Epithelial cell of esophagus (primary cell): ENCODE measurements at places on chromosomes 16 and 17.

DNA sequence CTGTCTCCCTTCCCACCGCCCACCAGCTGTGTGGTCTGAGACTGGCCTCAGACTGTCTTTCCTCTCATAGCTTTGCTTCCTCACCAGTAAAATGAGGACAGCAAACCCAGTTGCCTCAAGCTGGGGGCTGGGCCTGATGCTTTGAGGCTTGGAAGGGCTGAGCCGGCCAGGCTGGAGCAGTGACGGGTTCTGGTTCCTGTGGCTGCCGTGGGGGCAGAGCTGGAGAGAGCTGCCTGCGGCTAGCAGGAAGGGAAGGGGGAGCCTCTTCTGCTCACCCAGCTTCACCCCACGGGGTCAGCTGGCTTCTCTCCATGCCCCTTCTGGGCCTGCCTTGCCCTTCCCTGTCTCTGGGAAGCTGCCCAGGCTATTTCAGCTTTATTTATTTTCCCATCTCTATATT is 23.7 kb downstream of the LASP1 start:
- DNase-seq, result no peak

- DNase-seq, result no peak
Observed at GRCh38 chr16:6362321-6362720, 970.3 kb upstream of the RBFOX1 start.

DNA sequence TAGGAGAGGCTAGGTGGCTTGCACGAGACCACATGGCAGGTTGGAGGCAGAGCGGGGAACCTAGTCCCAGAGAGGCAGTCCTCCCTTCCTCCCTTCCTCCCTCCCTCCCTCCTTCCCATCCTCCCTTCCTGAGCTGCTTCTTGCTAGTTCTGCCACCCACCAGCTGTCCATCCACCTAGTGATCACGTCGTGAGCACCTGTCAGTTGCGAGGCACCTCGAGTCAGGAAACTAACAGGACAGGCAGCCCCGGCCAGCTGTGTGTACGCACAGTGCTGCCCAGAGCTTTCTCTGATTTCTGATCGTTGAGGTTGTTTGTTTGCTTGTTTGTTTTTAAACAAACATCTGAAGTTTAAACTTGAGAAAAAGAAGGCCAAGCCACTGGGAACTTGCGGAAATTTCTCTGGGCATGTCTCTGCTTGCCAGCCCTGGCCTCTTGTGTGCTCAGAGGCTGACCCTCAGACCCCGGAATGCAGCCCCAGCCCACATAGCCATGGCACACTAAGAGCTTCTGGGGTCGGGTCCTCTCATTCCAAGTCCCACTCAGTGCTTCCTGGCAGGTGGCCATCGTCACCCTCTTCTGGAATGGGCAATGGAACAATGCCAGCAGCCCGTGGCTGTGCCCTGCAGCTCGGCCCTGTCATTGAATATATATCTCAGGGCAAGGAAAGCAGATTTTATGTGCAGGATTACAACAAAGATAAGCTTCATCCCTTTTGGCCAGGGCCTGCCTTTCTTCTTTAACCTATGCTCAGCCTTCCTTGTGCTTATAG is 174.0 kb downstream of the KATNIP start:
- peak; percentile 23 for DNase-seq

GRCh38 chr17:78840530-78840779 is 159 bp downstream of the USP36 start:
- DNase-seq, result no peak

GRCh38 chr17:63497708-63498483 is 21.0 kb downstream of the ACE start:
- peak; percentile 35 for DNase-seq

- DNase-seq, result no peak
Observed at GRCh38 chr17:83118071-83118841, 38.8 kb downstream of the METRNL start.

- DNase-seq, result no peak
Observed at GRCh38 chr16:75380870-75381269, 52.4 kb downstream of the CFDP1 start.

DNA sequence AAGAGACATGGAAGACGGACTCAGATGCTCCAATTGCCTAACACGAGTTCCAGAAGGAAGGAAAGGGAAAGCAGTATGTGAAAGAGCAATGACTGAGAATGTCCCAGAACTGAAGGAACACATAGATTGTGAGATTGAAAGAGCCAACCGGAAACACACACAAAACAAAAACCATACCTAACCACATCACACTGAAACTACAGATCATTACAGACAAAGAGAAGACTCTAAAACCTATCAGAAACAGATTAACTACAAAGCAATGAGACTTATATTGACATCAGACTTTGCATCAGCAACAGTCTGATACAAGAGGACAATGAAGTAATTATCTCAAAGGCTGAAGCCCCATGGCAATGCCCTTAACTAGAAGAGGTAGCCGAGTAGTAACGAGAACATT is 45.6 kb upstream of the CLEC18B start:
- no peak for DNase-seq

DNA sequence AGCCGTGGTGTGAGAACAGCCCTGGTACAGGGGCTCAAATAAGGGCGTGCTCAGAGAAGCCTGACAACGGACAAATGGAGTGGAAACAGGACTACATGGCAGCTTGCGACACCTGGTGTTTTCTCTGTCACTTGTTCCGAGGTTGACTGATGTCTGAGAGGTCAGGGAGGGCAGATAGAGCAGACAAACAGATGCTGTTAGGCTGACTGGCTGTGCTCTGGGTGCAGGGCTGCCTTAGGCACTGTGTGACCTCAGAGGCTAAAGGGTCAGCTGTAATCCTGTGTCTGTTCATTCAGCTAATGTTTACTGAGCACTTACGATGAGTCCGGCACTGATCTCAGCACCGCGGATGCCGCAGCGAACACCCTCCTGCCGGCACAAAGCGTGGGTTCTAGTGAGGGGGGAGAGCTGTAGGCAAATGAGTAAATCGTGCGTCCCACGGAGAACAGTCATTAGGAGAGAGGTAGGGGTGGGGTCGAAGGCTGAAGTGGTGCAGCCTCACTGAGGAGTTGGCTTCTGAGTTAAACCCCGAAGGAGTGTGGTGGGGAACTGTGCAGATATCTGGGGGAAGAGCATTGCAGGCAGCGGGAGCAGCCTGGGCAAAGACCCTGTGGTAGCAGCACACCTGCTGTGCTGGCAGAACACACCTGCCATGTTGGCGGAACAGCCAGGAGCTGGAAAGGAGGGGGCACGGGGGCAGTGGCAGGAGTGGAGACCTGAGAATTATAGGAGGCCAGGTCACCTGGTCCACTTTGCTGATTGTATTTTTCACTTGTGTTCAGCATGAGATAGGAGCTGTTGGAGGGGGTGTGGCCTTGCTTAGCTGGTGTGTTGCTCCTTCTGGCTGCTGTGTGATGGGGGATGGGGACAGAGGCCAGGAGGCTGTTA is 35.0 kb downstream of the GPT2 start:
- no peak for DNase-seq

DNA sequence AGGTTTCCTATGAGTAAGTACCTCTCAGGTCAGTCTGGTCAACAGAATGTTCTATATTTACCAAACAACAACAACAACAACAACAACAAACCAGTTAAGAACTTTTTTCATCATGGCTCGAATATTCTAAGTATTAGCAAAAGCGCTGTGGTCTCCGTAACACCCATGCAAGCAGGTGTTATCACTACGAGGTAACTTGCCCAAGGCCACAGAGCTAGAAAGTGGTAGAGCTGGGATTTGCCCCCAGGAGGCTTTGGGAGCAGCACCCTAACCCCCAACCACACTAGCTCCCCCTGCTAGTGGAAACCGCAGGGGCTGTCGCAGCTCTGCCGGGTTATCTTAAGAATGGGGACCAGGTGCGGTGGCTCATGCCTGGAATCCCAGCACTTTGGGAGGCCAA is 23.9 kb upstream of the C16orf74 start:
- no peak for DNase-seq

DNA sequence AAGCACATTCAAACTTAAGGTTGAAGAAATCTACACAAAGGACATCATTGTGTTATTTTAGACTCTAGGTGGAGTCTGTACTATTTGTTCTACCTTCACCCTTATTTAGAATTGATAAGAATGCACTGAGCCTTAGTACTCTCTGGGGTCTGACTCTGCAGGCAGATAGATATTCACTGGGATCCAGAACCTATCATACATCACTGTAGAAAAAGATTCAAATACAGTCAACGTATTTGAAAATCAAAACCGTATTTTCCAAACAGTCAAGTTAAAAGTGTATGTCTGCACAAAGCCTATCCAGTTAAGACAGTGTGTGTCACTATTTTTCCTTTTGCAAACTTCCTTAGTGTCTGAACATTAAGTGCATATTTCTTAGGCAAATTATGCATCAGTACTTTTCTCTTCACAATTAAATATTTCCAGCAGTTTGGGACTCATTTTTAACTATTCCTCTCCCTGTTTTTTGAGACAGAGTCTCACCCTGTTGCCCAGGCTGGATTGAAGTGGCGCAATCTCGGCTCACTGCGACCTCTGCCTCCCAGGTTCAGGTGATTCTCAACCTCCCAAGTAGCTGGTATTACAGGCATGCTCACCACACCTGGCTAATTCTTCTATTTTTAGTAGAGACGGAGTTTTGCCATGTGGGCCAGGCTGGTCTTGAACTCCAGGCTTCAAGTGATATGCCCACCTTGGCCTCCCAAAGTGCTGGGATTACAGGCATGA is 22.3 kb downstream of the MOSMO start:
- DNase-seq, result no peak

GRCh38 chr16:86575754-86576557 is 2.4 kb upstream of the FOXL1 start:
- peak; percentile 94 for DNase-seq

DNA sequence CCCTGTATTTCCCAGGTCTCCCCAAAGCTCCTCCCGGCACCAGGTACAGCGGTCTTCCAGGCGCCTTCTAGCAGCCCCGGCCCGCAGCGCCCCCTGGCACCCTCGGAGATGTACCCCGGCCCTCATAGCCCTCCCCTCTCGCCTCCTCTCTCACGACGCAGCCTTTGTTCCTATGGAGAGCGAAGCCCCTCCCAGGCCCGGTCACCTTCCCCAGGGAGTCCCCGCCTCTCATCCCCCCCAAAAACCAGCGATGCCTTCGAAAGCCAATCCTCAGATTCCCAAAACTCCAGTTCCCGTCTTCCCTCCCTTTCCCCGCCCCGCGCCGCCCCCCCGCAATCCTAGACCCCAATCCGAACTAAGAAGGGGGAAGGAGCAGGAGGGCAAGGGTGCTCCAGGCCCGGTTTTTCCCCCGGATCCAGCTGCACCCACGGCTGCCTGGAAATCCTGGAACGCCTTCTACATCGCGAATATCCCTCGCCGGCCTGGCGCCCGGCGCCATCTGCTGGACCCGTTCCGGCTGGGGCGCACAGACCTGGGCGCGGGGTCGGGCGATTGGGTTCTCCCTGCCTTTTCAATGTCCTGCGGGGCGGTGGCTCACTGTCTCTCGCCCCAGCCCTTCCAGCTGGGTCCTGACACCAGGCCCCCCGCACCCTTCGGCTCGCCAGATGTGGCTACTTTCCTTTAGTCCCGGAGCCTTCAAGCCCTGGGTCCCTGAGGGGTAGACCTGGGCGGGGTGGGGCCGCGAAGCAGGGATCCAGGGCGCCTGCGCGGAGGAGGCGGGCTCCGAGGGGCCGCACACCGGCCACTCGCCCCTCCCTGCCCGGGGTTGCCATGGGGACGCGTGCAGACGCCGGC is at the start of gene DNAH2:
DNAH2 (plus strand) TSS at position 844 of the 855 bp plus-strand sequence. CDS start 1,991 bp downstream, outside the sequence.
- peak; percentile 92 for DNase-seq

DNA sequence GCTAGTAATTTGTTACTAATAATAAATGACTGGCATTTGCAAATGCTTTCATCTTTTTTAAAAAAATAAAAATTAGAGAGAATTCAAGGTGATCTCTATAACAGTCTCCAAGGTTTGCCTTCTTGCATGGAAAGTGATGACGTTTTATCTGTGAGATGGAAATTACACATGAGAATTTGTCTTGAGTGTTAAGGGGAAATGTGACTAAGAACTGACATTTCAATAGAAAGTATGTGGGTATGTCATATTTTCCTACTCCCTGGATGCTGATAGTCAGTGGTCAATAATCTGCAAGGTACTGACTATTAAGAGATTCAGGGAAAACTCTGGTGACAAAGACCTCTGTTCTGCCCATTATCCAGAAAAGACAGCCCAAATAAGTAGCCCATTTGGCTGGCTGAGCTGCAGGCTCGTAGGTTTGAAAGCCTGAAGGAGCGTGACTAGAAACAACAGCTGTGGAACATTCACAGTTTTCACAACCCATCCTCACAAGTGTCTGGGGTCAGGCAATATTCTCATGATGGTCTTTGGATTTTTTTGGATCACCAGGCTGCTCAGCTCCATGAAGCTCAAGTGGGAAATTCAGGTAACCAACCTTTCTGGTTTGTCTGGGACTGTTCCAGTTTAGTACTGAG is 49.7 kb upstream of the WSCD1 start:
- no peak for DNase-seq

DNA sequence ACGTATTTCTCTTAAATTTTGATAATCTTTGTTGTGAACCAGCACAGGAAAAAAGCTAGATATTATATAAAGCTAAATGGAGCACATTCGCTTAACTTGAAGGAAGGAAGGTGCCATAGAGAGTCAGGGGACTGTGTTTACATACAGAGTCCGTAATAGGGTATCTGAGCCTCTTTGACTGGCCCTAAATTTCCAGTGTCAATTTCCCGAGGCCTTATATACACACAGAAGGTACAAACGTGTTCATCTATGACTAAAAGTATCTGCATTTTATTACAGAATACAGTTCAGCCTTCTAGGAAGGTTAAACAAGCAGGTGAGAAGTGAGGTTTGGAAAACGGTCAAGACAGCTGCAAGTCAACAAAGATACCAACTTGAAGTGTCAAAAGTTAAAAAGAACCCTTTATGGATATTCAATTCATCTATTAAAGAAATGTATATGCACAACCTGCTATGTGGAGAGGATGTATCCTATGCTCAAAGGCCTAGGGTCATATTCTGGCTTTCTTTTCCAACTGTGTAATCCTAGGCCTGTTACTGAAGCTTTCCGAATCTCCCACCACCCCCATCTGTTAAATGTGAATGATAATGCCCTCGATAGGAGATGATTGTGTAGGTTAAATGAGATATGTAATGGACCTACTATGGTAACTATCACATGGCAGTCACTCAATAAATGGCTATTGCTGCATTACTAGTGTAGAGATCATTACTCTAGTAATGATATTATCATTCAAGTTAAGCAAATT is 263.7 kb upstream of the MAF start:
- no peak for DNase-seq

GRCh38 chr16:62711797-62712196 is 675.6 kb upstream of the CDH8 start:
- no peak for DNase-seq

DNA sequence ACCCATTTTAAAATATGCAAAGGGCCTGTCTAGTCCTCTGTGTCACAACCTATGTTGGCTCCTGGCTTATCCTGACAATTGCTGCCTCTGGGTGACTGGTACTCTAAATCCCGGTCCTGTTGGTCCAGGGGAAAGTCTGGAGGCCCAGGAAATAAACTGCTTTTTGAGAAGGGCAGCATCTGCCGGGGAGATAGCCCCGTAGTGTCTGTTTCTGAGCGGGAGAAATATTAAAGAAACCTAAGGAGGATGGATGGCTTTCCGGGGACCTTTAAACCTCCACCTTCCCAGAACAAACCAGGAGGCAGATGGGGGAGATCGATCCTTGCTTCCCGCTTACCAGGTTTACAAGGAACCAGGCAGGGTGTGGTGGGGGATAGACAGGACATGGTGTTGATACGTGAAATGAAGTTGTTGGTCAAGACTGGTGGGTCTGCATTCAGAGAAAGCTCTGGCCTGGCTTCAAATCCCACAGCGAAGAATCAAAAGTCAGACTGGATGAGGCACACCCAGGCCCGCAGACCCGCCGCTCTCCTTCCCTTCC is 3.8 kb downstream of the HOXB2 start:
- DNase-seq, result no peak

GRCh38 chr17:64457156-64457555 is 8.2 kb downstream of the MILR1 start:
- no peak for DNase-seq

GRCh38 chr17:64056269-64057005 is 36.0 kb upstream of the ICAM2 start:
- DNase-seq, result no peak
